Osteocyte (in vitro differentiated cells): ENCODE measurements at places on chromosomes 3 and 15.

DNA sequence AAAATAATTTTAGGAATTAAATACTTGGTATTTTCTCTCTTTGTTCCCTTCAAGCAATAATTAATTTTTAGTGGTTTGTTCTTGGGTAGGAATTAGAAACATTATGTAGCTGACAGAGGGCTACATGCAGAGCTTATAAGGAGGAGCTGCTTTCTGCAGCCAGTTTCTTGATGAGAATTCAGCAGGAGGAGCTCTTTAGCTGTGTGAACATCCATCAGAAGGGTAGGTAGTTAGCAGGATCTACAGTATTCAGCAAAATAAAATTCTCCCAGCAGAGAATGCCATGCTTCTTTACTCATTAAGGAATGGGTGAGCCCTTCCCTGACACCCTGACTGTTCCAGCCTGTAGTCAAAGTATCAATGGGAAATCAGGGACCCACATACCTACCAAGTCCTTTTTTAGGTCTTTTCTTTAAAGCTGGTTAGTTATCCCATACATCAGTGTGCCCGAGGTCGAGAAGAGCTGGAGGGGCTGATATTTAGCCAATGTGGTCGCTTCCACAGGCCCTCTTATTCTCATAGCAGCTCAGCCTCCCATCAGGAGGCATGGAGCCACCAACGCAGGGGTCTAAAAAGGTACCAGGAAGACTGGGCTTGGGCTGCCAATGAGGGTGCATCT lies 54.0 kb downstream of the KCNAB1 start:
- no peak for DNase-seq

DNA sequence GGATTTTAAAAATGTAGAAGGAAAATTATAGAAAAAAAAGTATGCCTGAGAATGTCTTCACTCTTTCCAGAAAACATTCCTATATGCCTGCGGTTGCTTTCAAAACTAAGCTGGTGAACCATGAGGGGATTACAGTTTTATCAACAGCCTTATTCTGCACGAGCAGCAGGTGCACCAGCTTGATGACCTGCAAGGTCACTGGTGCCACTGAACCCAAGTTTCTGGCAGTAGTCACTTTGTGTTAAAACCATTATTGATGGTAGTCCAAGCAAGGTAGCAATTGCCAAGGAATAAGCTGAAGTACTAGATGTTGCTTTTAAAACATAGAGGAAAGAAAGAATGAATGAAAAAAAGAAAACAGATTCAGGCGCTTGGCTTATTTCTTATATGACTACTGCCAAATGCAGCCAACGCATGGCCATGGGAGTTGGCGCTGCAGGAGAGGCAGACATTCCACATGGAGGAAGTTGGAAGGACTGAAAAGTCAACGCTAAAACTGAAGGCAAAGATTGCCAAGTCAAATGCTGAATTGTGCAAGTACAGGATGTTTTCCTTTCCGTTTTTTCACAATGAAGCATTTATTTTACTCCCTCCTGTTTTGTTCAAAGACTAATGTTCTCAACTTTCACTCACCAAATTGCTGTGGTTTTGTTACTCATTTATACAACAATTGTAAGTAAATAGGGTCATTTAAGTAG lies 601.4 kb downstream of the CADM2 start:
- no peak for DNase-seq

GRCh38 chr3:157135671-157136396 lies 24.1 kb downstream of the CCNL1 start:
- DNase-seq: no peak

- no peak for DNase-seq
Measured at GRCh38 chr3:33061782-33062181, 35.2 kb downstream of the GLB1 start.

- DNase-seq: no peak
Measured at GRCh38 chr15:33612721-33613304, 302.0 kb downstream of the RYR3 start.

- DNase-seq: no peak
Measured at GRCh38 chr15:43859546-43859945, 32.7 kb downstream of the WDR76 start.

DNA sequence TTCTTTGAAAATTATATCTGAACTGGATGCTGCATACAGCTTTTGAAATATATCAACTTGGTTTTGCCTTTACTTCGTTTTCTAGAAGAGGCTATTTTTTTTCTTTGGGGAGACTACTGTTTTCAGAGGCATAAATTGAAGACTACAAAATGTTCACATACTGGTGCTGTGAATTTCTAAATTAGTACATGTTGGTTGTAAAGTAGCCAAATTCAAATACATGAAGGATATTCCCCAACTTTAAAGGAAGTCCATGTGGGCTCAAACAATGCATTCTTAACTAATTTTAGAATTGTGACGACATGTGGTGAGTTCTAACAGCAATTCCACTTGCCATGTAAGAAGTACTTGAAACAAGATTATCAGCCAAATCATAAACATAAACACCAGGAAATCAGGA lies 295.7 kb downstream of the TUSC7 start:
- DNase-seq: no peak

DNA sequence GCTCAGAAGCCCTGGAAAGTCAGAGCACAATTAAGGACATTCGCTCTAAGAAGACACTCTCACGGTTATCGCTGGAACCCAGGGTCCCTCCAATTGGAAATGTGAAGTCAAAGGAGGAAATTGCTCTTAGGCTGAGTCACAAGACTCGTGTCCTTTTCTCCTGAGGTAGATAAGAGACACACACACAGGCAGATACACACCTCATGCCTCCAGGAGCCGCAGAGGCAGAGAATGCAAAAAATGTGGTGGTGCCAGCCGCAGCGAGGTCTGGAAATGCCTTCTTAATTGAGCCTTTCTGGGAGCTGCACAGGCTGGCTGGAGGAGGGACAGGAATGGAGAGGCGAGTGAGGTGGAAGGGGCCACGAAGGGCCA lies 189.3 kb downstream of the OPA1 start:
- DNase-seq: no peak

GRCh38 chr3:40206522-40206921 lies 103.0 kb upstream of the EIF1B start:
- DNase-seq: no peak

DNA sequence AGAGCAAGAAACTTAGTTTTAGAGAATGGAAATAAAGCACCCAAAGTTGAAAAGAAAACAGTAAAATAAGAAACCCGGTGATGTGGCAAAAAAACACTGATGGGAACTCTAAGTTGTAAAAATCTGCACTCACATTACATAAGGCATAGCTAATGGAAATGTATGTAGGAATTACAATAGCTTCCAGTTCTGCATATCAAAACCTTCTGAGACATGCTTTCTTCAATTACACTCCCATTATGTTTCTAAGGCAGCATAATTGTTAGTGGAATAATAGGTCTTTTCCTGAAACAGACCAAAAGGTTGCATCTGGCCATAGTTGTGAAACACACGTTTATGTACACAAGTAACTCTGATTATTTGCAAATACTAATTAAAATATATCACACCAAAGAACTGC lies 41.4 kb downstream of the SLC30A4 start:
- DNase-seq: no peak

DNA sequence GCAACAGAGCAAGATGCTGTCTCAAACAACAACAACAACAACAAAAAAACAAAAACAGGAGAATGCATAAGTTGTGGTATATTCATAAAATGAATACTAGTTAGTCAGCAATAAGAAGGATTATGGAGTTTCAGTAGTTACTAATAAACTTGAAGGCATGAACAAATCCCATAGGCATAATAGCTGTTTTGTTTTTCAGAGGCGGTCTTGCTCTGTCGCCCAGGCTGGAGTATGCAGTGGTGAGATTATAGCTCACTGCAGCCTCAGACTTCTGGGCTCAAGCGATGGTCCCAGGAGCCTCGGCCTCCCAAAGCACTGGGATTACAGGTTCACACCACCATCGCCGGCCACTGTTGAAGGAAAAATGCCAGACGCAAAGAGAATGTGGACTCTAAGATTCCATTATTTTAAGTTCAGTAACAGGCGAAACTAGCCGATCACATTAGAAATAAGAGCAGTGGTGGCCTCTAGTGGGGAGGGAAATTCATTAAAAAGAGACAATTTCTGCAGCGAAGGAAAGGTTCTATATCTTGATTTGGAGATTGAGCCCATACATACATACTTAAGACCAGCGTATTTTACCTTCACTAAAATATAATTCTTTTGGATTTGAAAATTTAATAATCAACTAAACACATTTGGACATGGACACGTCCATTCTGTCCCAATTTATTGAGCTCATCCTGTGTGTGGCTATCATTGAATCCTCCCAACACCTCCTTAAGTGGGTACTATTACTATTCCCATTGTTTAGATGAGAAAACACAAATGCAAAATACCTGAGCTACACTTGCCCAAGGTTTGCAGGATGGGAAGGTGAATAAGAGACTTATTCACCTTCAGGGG lies 27.4 kb upstream of the HDAC11 start:
- DNase-seq: no peak

DNA sequence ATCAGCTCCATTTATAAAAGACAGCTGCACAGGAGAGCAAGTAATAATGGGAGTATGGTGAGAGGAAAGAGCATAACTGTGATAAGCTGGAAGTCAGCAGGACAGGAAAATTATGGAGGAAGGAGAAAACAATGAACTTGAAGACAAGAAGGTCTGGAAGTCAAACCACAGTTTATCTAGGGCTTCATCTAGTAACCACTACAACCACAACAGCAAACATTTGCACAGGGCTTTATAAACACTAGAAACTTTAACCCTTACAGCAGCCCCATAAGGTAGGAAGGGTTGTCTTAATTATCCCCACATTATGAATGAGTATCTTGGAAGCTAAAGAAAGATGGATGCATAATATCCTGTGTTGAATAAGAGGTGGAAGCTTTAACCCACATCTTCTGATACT lies 820.8 kb downstream of the IGSF11 start:
- no peak for DNase-seq

- DNase-seq: no peak
Measured at GRCh38 chr3:128864351-128864811, 15.0 kb upstream of the ACAD9 start.

DNA sequence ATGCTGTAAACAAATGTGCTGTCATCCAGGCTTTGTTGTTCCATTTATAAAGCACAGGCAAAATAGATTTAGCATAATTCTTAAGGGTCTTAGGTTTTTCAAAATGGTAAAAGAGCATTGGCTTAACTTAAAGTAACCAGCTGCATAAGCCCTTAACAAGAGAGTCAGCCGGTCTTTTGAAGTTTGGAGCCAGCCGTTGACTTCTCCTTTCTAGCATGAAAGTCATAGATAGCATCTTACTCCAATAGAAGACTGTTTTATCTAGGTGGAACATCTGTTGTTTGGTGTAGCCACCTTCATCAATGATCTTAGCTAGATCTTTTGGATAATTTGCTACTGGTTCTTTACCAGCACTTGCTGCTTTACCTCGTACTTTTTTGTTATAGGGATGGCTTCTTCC lies 297.5 kb upstream of the DCBLD2 start:
- DNase-seq: no peak

DNA sequence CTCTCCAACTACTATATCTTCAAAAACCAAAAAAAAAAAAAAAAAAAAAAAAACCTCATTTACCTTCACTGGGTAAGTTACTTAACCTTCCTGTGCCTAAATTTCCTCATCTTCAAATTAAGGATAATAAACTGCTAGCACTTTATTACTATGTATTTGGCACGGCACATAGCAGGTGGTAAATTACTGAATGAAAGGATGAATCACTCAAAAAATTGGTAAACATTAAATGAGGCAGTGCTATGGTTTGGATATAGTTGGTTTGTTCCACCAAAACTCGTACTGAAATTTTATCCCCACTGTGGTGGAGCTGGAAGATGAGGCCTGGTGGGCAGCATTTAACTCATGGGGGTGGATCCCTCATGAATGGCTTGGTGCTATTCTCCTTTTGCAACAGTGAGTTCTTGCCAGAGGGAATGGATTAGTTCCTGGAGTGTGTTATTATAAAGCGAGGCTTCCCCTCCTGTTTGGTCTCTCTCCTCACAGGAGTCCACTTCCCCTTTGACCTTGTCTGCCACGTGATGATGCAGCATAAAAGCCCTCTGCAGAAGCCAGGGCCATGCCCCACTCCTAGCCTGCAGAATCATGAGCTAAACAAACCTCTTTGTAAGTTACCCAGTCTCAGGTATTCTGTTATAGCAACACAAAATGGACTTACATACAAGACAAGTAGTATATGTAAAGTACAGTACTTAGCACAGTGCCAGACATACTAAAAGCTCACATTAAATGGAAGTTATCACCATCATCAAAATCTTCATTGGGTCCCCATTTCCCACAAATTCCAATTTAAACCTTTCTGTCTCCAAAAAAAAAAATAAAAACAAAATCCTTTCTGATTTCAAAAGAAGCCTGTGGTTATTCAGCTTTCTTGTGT lies 20.6 kb downstream of the DCUN1D1 start:
- no peak for DNase-seq

DNA sequence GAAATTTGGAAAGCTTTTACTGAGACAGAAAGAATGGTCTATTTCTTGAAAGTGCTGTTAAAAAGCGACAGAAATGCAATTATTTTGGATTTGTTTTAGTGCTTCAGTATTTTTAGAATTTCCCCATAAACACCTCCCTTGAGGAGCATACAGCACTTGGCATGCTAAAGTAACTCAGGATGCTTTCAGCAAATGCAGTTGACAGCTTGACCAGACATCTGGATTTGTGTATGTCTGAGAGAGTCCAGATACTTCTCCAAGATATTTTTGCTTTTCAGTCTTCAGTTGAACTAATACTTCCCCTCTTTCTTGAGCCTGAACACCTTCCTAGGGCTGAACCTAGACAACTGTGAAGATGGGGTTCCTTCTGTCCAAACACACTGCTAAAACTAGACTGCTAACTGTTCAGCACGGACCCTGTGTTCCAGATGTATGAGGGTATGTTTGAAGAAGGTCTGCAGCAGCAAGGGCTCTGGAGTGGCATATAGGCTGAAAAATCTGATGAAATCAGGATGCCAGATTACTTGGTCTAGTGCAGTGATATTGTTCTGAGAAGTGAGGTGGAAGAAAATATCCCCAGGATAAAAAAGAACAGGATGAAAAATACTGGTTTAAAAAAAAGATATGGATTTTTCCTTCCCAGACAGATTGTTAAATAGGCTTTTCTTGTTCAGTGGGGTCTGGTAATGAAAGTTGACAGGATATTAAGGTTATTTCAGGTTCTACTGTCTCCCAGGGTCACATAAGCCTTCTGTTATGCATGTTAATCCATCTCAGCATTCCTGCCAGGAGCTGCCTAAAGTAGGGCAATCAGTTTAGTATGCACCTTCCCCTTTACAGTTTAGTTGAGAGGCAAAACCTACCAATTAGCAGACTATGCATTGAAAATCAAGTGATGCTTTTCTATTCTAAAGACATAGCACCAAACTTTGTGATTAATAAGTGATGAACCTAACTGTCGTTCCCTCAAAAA lies 516.9 kb upstream of the TBL1XR1 start:
- no peak for DNase-seq

DNA sequence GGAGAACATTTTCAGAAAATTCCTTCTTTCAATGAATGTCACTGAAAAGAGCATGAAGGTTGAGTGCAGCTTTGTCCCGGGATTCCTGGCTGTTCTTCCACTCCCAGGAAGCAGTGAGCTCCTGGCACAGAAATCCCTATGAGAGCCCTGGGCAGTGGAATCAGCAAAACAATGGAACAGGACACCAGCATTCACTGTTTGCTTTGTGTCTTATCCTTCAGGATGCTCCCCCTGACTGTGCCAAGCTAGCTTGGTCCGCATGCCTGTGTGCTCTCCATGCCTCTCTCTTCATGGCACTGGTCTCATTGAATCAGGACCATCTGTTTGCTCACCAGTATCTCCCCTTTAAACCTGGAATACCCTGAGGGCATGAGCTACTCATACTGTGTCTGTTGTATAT lies 102.0 kb upstream of the GADL1 start:
- DNase-seq: no peak
